ENCODE measurements at places on chromosomes 12 and 14.
A peak's percentile ranks its signal among the peaks of the same experiment; 100 is the strongest.

- no peaks in the 10 kb centered on the region for H3K27me3 ChIP-seq
- no peak for DNase-seq
- H3K4me1 ChIP-seq = no peaks in the 10 kb centered on the region
- H3K4me3 ChIP-seq = no peak overlapping the region
Measured at GRCh38 chr12:91113621-91114020, 2.3 kb upstream of the LUM start.

- DNase-seq = no peak
- no peak overlapping the region for H3K27ac ChIP-seq
- H3K36me3 ChIP-seq = no peaks in the 10 kb centered on the region
- no peaks in the 10 kb centered on the region for H3K27me3 ChIP-seq
- peaks cover 2% of the 10 kb centered on the region for H3K4me1 ChIP-seq
Measured at GRCh38 chr12:112374166-112374740, 8.0 kb downstream of the HECTD4 start.

DNA sequence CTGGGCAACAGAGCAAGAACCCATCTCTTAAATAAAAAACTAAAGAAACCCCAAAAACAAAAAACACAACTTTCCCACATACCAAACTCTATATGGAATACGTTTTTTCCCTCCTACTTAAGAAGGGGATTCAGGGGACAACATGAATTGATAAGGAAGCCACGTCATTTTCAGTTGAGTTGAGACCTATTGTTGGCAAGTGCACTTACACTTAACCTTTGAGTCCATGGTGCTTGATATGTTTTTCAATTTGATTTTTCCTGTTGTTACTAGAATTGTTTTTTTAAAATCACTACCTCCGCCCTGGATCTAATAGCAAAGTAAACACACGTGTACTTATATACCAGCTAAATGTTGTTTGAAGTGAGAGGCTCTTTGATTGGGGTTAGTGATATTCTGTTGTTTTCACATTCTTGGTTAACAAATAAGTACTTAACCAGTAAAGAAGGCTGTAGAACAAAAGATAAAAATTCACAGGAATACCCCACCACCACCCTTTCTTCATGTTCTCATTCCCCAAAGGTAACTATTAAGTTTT, 2.0 kb downstream of the FAM177A1 start:
- H3K4me3 ChIP-seq = peak overlapping the region; percentile 90
- H3K4me1 ChIP-seq = peaks cover 42% of the 10 kb centered on the region
- H3K36me3 ChIP-seq = peaks cover 23% of the 10 kb centered on the region

DNA sequence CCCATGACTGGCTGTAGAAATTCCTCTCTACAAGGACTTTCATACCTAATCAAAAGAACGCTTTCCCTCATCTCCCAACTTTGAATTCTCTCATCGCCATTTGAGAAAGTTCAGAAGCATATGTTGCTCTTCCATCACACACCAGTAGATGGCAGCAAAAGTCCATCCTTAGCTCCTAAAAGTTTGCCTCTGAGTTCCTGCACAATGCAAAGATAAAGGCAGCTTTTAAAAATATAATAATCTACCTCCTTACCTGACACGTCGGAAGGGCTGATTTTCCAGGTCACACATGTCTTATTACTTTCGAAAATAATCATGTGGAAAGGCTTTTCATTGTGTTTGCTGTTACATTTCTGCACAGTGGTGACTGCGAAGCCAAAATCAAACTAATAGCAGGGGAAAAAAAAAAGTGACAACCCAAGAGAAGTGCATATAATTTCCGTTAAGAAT, 456.7 kb upstream of the SEL1L start:
- peaks cover 3% of the 10 kb centered on the region for H3K4me1 ChIP-seq
- H3K27ac ChIP-seq = no peak overlapping the region
- H3K4me3 ChIP-seq = no peak overlapping the region
- H3K36me3 ChIP-seq = no peaks in the 10 kb centered on the region
- H3K27me3 ChIP-seq = no peaks in the 10 kb centered on the region

GRCh38 chr12:104166465-104166864, 28.5 kb upstream of the NFYB start:
- DNase-seq = no peak
- H3K27me3 ChIP-seq = peaks cover 22% of the 10 kb centered on the region
- H3K4me3 ChIP-seq = no peak overlapping the region
- no peaks in the 10 kb centered on the region for H3K36me3 ChIP-seq
- H3K27ac ChIP-seq = no peak overlapping the region

- no peak for DNase-seq
- H3K27me3 ChIP-seq = no peaks in the 10 kb centered on the region
- peaks cover 5% of the 10 kb centered on the region for H3K4me1 ChIP-seq
- H3K27ac ChIP-seq = no peak overlapping the region
- no peaks in the 10 kb centered on the region for H3K36me3 ChIP-seq
Measured at GRCh38 chr12:40020261-40020691, 85.6 kb downstream of the SLC2A13 start.

DNA sequence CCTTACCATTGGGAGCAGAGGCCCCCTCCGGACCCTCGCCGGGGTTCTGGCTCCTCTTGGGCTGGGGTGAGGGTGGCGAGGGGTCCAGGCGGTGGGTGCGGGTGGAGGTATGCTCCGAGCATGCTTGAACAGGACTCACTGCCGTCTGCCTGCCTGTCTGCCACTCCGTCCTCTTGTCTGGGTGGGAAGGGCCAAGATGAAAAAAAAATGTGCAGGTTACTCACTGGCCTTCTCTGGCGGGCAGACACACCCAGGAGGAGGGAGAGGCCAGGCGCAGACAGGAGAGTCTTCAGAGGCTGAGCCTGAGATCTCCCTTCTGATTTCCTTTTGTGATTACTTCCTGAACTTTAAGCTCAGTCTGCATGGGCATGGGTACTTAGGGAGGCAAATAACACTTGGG, 76.1 kb downstream of the STON2 start:
- no peaks in the 10 kb centered on the region for H3K4me1 ChIP-seq
- H3K4me3 ChIP-seq = no peak overlapping the region
- H3K27me3 ChIP-seq = peaks cover 3% of the 10 kb centered on the region

- peak overlapping the region; percentile 27 for H3K4me3 ChIP-seq
- no peak for DNase-seq
- peaks cover 3% of the 10 kb centered on the region for H3K36me3 ChIP-seq
- peaks cover 98% of the 10 kb centered on the region for H3K27me3 ChIP-seq
- H3K27ac ChIP-seq = peak overlapping the region; percentile 80
- H3K4me1 ChIP-seq = peaks cover 22% of the 10 kb centered on the region
Measured at GRCh38 chr12:53965281-53966084, 7.4 kb upstream of the HOXC11 start.

DNA sequence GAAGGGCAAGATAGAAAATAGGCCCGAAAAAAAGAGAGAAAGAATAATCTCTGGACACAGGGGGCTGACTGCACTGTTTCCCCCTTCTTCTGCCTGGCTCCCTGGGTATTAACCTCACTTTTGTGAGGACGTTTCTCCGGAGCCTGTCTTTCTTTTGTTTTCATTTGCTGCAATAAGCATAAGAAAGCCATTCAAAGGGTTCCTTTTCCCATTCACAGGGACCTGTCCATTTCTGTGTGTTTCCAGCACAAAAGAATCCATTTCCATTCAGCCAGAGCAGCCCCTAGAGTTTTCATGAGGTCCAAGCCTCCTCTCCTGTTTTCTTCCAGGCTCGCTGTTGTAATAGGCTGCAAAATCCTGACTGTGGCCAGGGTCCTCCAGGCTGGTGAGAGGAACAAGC, 16.8 kb downstream of the PLXNC1 start:
- no peak overlapping the region for H3K4me3 ChIP-seq
- H3K4me1 ChIP-seq = peaks cover 31% of the 10 kb centered on the region
- no peaks in the 10 kb centered on the region for H3K27me3 ChIP-seq
- peaks cover 38% of the 10 kb centered on the region for H3K36me3 ChIP-seq
- no peak for DNase-seq

DNA sequence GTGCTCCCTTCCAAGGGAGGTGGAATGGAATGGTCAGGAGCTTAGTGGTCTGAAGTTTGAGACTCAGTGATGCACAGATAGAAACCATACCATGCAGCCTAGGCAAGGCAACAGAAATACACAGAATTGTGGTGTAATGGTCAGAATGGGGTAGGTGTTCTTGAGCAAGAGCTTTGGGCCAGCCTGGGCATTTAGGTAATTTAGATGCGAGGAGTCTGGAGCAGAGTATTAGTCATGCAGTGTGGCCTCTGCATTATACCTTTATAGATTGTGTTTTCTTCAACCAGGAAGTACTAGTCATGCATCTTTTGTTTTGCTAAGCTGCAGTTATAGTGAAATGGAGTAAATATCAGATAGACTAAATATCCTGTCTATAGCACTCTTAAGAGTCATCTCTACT, 118.3 kb downstream of the DAAM1 start:
- H3K27ac ChIP-seq = no peak overlapping the region
- peaks cover 7% of the 10 kb centered on the region for H3K4me1 ChIP-seq
- peaks cover 2% of the 10 kb centered on the region for H3K36me3 ChIP-seq
- no peaks in the 10 kb centered on the region for H3K27me3 ChIP-seq
- H3K4me3 ChIP-seq = no peak overlapping the region

GRCh38 chr14:55701638-55702037, 121.6 kb downstream of the KTN1 start:
- H3K27ac ChIP-seq = no peak overlapping the region
- DNase-seq = no peak
- H3K4me3 ChIP-seq = no peak overlapping the region
- no peaks in the 10 kb centered on the region for H3K4me1 ChIP-seq
- H3K36me3 ChIP-seq = no peaks in the 10 kb centered on the region

DNA sequence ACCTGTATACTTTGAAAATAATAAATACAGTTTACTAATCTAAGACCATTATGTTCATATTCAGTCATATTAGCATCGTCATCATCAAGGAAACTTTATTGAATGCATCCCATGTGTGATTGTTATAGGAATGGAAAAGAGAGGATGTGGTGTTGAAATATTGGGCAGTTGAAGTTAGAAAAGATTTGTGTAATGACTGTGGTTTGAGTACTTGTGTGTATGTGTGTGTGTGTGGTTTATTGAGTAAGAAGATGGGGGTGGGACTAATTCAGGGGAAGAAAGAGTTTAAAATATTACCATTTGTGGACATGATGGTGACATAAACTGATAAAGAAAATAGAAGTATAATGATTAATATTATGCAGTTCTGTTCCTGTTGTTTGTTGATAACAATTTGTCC, 238.7 kb upstream of the SEL1L start:
- no peaks in the 10 kb centered on the region for H3K36me3 ChIP-seq
- no peaks in the 10 kb centered on the region for H3K27me3 ChIP-seq
- H3K27ac ChIP-seq = no peak overlapping the region
- H3K4me1 ChIP-seq = no peaks in the 10 kb centered on the region
- H3K4me3 ChIP-seq = no peak overlapping the region

- H3K4me3 ChIP-seq = peak overlapping the region; percentile 58
- peaks cover 52% of the 10 kb centered on the region for H3K36me3 ChIP-seq
Measured at GRCh38 chr14:93956514-93957332, 19.6 kb downstream of the ASB2 start.

- H3K27me3 ChIP-seq = peaks cover 69% of the 10 kb centered on the region
- no peak for DNase-seq
- H3K27ac ChIP-seq = no peak overlapping the region
- no peaks in the 10 kb centered on the region for H3K36me3 ChIP-seq
Measured at GRCh38 chr12:132597333-132598316, 12.8 kb downstream of the LRCOL1 start.

DNA sequence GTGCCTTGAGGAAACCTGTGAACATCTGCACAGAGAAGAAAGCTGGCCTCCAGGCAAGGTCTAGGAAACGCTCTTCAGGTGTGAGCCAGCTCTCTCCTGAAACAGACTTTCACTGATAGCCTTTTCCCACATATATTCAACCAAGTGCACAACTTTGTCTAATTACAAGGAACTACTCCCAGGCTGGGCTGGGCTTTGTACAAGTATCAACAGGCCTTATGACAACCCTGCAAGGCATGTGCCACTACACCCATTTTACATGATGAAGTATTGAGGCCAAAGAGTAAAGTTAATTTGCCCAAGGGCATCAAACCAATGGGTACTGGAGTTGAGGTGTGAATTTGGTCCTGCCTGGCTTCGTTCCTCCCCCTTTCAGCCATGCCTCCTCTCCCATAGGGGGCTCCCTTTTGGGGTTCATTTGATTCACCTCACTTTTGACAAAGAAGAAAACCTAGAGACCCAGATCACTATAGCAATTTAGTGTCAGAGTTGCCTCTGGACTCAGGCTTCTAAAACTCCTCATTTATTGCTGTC, 2.1 kb downstream of the CSRP2 start:
- H3K27me3 ChIP-seq = peaks cover 45% of the 10 kb centered on the region
- no peak overlapping the region for H3K27ac ChIP-seq
- DNase-seq = no peak
- H3K4me3 ChIP-seq = no peak overlapping the region
- no peaks in the 10 kb centered on the region for H3K36me3 ChIP-seq

DNA sequence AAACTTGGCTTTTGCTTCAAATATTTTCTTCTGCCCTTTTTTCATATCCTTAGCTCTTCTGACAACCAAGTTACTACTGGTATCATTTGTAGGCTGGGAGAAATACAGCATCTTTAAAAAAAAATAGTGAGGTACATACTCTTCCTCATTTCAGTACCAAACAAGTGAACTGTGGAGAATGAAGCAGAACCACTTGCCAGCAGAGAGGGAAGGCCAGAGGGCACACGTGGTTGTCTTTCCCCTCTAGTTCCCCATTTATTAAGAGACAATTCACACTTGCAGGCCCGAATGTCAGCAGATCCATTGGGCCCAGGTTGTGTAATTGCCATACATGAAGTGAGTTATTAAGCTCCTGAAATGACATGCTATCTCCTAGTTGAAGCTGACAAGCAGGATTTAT, 3.2 kb downstream of the SUSD6 start:
- peak overlapping the region; percentile 99 for H3K4me3 ChIP-seq
- no peak for DNase-seq
- no peaks in the 10 kb centered on the region for H3K27me3 ChIP-seq
- H3K27ac ChIP-seq = peak overlapping the region; percentile 99
- peaks cover 32% of the 10 kb centered on the region for H3K36me3 ChIP-seq

GRCh38 chr14:80872645-80873044, 68.9 kb downstream of the CEP128 start:
- H3K27ac ChIP-seq = no peak overlapping the region
- DNase-seq = no peak

- no peak overlapping the region for H3K4me3 ChIP-seq
- H3K36me3 ChIP-seq = no peaks in the 10 kb centered on the region
- DNase-seq = no peak
- H3K27me3 ChIP-seq = peaks cover 9% of the 10 kb centered on the region
- H3K27ac ChIP-seq = no peak overlapping the region
Measured at GRCh38 chr12:70590549-70591226, 46.5 kb downstream of the PTPRB start.

DNA sequence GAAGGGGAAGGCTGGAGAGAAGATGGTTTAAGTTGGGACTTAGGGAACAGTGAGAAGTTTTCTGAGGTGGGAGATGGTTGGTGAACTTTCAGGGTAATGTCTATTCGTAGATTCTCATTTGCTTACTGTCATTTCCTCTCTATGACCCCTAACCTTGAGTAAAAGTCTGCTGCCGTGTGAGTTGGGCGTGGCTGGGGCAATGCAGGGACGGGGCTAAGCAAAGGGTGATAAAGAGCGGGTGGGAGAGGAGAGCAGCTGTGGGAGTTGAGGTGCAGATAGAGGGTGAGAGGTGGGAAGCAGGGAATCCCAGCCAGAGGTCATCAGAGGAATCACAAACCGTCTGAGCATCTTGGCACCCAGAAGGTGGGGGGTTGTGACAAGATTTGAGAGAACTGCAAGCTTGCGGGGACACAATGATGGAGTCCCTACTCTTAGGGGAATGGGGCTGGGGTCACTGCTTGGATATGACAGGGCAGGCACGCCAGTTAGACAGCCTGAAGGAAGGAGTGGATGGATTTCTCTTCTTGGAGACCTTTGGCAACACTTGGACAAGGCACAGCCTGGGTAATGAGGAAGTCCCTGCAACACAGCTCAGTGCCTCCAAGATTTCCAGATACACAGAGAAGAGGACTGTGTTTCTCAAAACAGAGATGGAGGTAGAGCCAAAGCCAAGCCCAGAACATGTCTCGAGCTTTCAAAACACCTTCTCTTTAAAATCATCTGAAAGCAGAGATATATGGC, 45.9 kb upstream of the CTDSP2 start:
- no peak overlapping the region for H3K4me3 ChIP-seq
- H3K27ac ChIP-seq = no peak overlapping the region
- H3K27me3 ChIP-seq = peaks cover 33% of the 10 kb centered on the region
- H3K4me1 ChIP-seq = peaks cover 51% of the 10 kb centered on the region
- no peak for DNase-seq
- H3K36me3 ChIP-seq = no peaks in the 10 kb centered on the region

Data from activated naive CD4-positive, alpha-beta T cell treated with anti-CD3 and anti-CD28 coated beads, Interleukin-2, amount 10 ng/mL, durations not matched to agents 7 days and 5 days (primary cell).